ENCODE measurements at places on chromosomes 11 and 22. TPM values are rescaled to one million over a fixed set of nuclear protein-coding genes. Genes with fewer than 3 reads are reported as not detected.

DNA sequence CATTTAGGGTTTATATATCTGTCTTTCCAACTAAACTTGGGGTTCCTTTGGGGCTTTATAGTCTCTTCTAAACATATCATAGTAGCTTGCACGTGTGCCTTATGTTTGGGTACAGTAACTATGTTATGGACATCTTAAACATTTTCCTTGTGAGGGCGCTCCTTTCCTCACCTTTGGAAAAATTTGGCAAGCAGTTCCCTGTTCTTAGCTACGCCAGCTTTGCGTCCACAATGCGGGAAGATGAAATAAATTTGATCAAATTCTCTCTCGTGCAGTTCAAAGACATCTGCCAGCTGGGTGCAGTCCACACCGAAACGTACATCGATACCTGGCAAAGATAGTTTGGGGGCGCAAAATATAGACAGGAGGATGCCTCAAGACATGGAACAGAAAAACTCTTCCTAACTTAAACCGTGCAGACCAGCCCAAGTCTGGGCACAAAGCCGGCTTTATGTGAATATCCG, 548 bp downstream of the FDXACB1 start:
- peaks cover 6% of the 10 kb centered on the region for H3K4me1 ChIP-seq
- DNase-seq: peak; percentile 47
- H3K27me3 ChIP-seq: no peaks in the 10 kb centered on the region
- peak overlapping the region; percentile 98 for H3K27ac ChIP-seq
- H3K4me3 ChIP-seq: peak overlapping the region; percentile 83

DNA sequence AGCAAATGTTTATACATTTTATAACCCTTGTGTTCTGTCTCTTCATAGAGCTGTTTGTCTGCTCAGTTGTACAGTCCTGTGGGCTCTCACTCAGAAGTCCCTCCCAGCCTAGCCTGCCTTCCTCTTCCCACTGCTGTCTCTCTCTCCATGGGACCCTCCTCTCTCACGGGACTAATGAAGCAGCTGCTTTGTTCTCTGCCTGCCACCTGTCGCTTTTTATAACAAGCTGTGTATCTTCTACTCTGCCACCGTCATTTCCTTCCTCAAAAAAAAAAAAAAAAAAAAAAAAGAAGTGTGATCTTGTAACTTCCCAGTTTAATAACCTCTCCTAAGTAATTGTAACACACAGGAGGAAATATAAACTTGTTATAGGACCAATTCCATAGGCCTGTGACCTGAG, 92.2 kb upstream of the ALKBH3 start:
- H3K27ac ChIP-seq: no peak overlapping the region
- H3K27me3 ChIP-seq: no peaks in the 10 kb centered on the region
- H3K4me3 ChIP-seq: no peak overlapping the region
- DNase-seq: no peak

GAB4 gene
- not detected for total RNA-seq

DNA sequence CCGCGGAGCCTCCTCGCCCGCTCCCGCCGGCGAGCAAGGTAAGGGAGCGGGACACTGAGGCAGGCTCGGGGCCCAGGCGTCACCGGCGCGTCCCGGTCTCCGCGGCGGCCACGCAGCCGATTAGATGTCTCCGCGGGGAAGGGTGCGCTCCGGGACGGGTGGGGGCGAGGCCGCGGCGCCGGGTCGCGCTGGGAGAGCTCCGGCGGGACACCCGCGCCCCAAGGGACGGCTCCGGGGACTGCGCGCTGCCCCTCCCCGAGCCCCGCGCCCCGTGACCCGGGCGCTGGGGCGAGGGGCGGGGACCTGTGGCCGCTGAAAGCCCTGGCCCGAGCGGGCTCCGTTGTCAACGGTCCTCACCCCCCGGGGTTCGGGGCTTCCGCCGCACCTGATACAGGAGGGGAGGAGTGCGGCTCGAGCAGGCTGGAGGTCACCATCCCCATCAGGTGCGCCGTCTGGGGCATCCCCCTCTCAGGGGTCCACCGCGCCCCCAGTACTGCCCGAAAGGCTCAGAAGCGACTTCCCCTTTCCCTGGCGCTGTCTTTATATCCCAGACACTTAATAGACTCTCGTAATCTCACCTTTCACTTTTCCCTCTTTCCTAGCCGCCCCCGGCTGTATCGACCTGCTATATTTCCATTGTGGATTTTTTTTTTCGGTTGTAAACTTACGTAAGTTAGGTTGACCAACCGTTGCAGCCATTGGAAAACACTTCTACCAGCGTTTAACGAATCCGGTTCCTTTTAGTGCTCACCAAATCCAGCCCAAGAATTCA, 573 bp downstream of the PPFIA1 start:
- peaks cover 9% of the 10 kb centered on the region for H3K4me1 ChIP-seq
- H3K27ac ChIP-seq: peak overlapping the region; percentile 64
- peaks cover 17% of the 10 kb centered on the region for H3K27me3 ChIP-seq
- peaks cover 13% of the 10 kb centered on the region for H3K36me3 ChIP-seq

SCGB1D2 gene
- total RNA-seq: not detected

GRCh38 chr11:20631519-20632168, 32.2 kb downstream of the SLC6A5 start:
- H3K27ac ChIP-seq: no peak overlapping the region
- H3K36me3 ChIP-seq: no peaks in the 10 kb centered on the region
